Heart right ventricle (tissue), 16 donors: ENCODE measurements at places on chromosomes 7 and 10. TPM values are rescaled to one million over a fixed set of nuclear protein-coding genes. Genes with fewer than 3 reads are reported as not detected.

- H3K36me3 ChIP-seq, result no peaks in the 10 kb centered on the region
- no peak for DNase-seq
- no peak overlapping the region for H3K4me3 ChIP-seq
- peaks cover 4% of the 10 kb centered on the region for H3K27me3 ChIP-seq
- H3K27ac ChIP-seq, result peak overlapping the region; percentile 49
Observed at GRCh38 chr10:33112831-33113455, 154.9 kb upstream of the ITGB1 start.

Gene TMEM213
- not detected for polyA plus RNA-seq

- H3K27me3 ChIP-seq, result peaks cover 1% of the 10 kb centered on the region
- H3K4me3 ChIP-seq, result no peak overlapping the region
- no peak for DNase-seq
- H3K27ac ChIP-seq, result no peak overlapping the region
Observed at GRCh38 chr7:137601642-137602041, 245.1 kb downstream of the DGKI start.

- no peak for DNase-seq
- no peaks in the 10 kb centered on the region for H3K27me3 ChIP-seq
- H3K4me1 ChIP-seq, result no peaks in the 10 kb centered on the region
- H3K27ac ChIP-seq, result no peak overlapping the region
Observed at GRCh38 chr10:13308096-13308495, 8.2 kb upstream of the PHYH start.

DNA sequence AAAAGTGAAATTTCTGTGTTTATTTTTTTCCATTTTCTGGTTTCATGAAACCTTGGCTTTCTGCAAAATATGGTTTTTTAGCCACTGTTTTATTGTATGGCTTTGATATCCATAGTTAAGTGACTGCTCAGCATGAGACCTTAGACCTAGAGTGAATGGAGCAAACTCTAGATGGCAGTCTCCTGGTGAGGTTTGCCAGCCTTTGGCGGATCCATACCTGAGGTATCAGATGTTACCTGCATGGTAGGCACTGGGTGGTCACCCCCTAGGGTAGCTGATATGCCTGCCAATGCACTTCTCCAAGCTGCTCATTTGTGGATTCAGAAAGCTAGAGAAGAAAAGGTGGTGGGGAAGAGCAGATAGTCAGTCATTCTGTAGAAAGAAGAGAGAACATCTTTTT is 17.4 kb upstream of the FZD8 start:
- H3K27me3 ChIP-seq, result peaks cover 3% of the 10 kb centered on the region
- DNase-seq, result no peak
- no peaks in the 10 kb centered on the region for H3K36me3 ChIP-seq
- no peak overlapping the region for H3K4me3 ChIP-seq

Gene TMEM236
- polyA plus RNA-seq, result 0.37 TPM

Gene ELOVL3
- 0.23 TPM for polyA plus RNA-seq

GRCh38 chr7:27973625-27974024 is 207.0 kb downstream of the JAZF1 start:
- no peaks in the 10 kb centered on the region for H3K4me1 ChIP-seq
- no peak for DNase-seq
- H3K4me3 ChIP-seq, result no peak overlapping the region
- no peak overlapping the region for H3K27ac ChIP-seq
- no peaks in the 10 kb centered on the region for H3K27me3 ChIP-seq
- no peaks in the 10 kb centered on the region for H3K36me3 ChIP-seq

GRCh38 chr10:73744664-73744975 is 448 bp downstream of the SEC24C start:
- no peaks in the 10 kb centered on the region for H3K27me3 ChIP-seq
- peak overlapping the region; percentile 78 for H3K4me3 ChIP-seq
- peaks cover 54% of the 10 kb centered on the region for H3K4me1 ChIP-seq
- H3K36me3 ChIP-seq, result peaks cover 11% of the 10 kb centered on the region
- H3K27ac ChIP-seq, result peak overlapping the region; percentile 89

GRCh38 chr7:114759347-114760062 is 162.4 kb upstream of the MDFIC start:
- H3K36me3 ChIP-seq, result no peaks in the 10 kb centered on the region
- DNase-seq, result no peak
- no peak overlapping the region for H3K4me3 ChIP-seq
- H3K27ac ChIP-seq, result no peak overlapping the region

- H3K27ac ChIP-seq, result no peak overlapping the region
- H3K4me3 ChIP-seq, result no peak overlapping the region
- H3K27me3 ChIP-seq, result no peaks in the 10 kb centered on the region
- no peaks in the 10 kb centered on the region for H3K36me3 ChIP-seq
- no peaks in the 10 kb centered on the region for H3K4me1 ChIP-seq
Observed at GRCh38 chr10:62277971-62278370, 9.3 kb upstream of the RTKN2 start.

DNA sequence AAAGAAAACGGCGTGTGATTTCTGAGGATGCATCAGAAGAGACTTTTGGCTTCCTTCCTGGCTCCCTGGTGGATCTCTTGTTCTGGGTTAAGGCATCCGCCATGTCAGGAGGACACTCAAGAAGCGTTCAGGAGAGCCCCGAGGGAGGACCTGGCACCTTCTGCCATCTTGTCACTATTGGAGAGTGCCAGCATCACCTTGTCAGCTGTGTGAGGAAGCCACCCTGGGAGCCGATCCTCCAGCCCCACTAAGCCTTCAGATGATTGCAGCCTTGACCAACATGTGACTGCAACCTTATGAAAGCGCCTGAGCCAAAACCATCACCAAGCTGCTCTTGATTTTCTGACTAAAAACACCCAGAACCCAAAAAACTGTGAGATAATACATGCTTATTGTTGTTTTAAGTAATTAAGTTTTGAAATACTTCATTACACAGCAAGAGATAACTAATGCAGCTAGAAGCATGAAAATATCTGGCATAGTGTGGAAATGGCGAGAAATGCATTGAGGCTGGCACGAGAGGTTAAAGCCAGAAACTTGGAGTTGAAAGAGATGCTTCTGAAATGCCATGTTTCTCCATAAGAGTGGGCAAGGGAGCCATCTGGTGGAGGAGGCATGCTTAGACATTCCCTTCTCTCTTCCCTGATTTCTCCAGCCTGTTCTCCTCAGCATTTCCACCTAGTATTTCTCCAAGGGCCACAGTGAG is 5.4 kb upstream of the ZFYVE27 start:
- H3K27ac ChIP-seq, result no peak overlapping the region
- H3K36me3 ChIP-seq, result no peaks in the 10 kb centered on the region
- no peaks in the 10 kb centered on the region for H3K27me3 ChIP-seq
- no peak overlapping the region for H3K4me3 ChIP-seq
